ENCODE measurements at places on chromosomes 5 and 9.

DNA sequence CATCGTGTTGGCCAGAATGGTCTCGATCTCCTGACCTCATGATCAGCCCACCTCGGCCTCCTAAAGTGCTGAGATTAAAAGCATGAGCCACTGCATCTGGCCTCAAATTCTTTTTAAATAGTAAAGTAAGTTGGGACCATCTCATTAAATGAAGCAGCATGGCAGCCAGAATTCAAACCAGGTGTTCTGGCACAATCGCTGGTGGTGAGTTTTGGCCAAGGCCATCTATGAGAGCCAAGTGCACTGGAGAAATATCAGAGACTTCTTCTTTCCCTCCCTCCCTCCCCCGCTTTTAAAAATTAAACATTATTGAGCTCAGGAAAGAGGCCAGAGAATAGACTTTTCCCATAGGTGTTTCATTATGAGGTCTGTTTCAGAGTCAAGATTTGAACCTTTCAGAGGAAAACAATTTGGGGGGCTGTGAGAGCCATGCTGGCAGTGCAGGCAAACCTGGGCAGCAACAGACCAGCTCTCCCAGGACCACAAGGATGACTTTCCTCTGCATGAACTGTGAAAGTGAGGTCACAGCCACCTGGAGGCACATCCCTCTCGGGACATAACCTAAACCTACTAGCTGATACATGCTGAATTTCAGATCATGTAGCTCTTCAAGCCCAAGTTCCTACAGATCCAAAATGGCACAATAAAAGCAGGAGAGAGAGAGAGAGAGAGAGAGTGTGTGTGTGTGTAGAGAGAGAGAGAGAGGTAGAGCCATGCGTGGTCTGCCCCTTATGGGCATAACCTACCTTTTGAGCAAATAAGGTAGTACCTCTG is 94.6 kb upstream of the DMRT1 start:
- no peak for DNase-seq

DNA sequence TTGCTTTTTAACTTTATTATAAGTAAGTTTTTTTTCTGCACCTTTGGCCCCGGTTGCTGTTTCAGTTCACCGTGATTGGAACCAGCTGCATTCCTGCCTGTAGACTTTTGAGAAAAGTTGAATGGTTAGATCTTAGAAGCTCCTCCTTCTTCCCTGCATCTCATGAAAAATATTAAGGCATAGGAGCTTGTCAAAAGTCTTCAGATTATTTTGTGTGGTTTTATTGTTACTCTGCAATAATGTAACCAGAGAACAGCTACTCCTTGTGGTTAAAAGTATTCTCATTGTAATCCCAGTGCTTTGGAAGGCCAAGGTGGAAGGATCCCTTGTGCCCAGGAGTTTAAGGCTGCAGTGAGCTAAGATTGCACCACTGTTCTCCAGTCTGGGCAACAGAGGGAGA is 3.3 kb upstream of the SLC2A8 start:
- no peak for DNase-seq

DNA sequence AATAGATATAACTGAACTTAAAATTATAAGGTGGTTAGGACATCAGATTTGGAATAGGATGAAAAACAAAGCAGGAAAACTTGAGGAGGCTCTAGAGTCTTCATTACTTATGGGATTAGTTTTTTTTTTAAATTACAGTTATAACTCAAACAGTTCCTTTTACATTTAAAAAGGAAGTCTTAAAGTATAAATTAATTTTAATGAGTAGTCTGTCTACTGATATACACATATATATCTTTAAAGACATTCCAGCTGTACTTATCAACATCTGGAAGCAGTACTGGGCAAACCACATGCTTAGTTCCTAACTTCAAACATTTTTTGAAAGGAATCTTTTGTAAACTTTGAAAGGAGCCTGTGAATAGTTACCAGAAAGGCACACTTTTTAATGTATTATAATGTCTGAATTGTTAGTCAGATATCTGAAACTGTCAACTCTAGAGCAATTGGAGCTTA is 6.0 kb downstream of the ACTBL2 start:
- no peak for DNase-seq

- DNase-seq = no peak
Observed at GRCh38 chr5:143138839-143139238, 264.6 kb downstream of the NR3C1 start.

GRCh38 chr9:1978941-1979340 is 36.2 kb upstream of the SMARCA2 start:
- no peak for DNase-seq

DNA sequence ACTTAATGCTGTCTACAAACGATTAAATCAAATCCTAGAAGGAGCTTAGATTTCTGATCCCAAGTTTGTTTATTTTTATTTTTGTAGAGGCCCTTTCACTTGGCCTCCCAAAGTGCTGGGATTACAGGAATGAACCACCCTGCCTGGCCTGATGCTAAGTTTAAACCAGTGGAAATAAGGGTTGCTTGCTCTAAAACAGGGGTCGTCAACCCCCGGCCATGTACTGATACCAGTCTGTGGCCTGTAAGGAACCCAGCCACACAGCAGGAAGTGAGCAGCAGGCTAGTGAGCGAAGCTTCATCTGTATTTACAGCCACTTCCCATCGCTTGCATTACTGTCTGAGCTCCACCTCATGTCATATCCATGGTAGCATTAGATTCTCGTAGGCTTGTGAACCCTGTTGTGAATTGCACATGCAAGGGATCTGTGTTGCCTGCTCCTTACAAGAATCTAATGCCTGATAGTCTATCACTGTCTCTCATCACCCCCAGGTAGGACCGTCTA is 11.4 kb downstream of the TTC1 start:
- DNase-seq = no peak

DNA sequence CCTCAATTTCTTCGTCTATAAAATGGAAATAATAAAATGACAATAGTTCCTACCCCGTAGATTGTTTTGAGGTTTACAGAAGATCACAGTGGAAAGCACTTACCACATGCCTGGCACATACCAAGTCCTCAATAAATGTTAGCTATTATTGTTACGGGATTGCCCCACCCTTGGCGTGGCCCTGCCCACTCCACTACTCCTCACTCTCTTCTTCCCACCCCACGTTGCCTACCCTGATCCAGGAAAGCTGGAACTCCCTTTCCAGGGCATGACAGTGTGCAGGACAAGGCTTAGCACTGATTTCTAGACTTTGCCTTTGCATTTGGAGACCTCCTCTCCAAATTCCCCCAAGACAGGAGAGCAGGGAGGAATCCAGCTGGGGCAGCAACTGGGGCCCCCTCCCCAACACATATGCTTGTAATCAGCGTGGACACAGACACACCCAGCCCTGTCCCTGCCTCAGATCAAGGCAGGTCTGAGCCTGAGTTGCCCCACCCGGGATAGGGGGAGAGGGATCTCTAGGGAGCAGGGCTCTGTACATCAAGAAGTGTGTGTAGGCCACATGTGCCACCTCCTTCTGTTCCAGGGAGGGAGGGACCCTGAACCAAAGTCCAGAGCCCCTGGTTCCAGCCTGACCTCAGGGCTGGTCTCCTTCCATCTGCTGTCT is 6.7 kb downstream of the SLC4A9 start:
- no peak for DNase-seq

DNA sequence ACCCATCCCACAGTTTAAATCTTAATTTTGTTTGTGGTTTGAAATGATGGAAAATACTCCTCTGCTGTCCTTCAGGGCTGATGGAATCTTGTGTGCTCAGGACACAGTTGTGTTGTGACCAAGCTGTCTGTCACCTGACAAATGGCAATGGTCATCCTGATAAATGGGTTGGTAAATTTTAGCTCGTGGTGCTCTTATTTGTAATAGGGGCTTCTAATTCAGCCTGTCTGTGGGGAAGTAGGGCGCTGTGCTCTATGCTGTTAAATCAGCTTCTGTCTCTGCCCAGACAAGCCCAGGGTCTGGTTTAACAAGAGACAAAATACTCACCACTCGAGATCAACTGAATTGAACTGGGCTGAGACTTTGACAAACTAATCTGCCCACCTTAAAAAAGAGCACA is 4.5 kb downstream of the LRRTM2 start:
- no peak for DNase-seq

DNA sequence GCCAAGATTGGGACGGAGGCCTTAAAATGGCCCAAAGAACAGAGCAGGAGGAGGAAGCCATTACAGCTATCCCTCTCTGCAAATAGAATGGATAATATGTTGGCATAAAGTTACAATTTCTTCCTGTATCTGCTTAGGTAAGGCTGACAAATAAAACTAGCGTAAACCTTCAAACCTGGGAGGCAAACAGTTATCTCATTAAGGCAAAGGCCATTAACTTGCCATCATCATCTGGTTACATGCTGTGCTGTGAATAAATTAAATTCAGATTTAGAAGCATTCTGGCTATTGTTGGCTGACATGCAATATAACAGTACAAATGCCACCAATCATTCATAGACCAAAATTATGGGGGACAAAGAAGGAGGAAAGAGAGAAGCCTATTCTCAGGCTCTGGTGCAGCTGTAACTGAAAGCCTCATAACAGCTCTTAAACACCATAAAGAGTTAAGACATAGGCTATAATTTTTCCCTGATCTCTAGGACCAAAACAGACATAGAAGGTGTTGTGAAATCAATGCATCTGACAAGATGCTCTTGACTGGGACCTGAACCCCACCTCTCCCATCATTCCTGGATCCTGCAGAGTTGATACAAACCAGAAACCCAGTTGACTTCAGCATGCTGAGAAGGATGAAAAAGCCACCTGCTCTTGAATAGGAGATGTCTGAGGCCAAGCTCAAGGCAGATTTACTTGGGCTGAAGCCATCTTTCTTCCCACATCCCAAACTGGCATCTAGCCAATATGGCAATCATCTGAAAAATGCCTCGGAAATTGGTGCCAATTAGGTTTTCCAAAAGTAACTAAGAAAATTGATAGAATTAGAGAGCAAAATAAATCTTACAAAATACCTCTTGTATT is 62.5 kb downstream of the PLCXD3 start:
- no peak for DNase-seq

GRCh38 chr5:132233811-132234683 is 6.4 kb upstream of the P4HA2 start:
- no peak for DNase-seq

GRCh38 chr5:123147128-123147715 is 58.2 kb downstream of the PRDM6 start:
- DNase-seq = no peak

GRCh38 chr5:172243302-172243701 is 40.3 kb downstream of the UBTD2 start:
- DNase-seq = no peak

Measured in activated CD4-positive, alpha-beta T cell treated with anti-CD3 and anti-CD28 coated beads for 4 hours (primary cell).